NCI-H1436 (cell line): ENCODE measurements at places on chromosomes 2 and 18.

GRCh38 chr18:68172842-68173549 is 541.9 kb downstream of the TMX3 start:
- no peak for DNase-seq

DNA sequence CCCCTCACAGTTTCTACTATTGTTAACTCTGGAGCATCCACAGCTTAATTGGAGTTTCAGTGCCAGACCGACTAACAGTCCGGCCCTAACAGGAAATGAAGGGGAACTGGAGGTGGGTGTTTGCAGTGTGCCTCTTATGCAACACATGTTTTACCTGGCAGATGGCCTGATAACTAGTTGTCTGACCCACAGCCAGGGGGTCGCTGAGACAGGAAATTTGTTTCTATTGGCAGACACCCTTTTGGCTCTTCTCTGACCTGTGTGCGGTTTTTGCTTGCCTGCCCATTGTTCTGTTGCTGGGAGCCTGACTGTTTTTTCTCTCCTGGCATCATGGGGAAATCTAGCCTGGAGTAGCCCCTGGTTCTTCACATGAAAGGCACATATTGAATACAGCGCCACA is 1329.8 kb downstream of the DSC3 start:
- no peak for DNase-seq

- DNase-seq = no peak
Measured at GRCh38 chr2:55951533-55951932, 28.0 kb upstream of the EFEMP1 start.

DNA sequence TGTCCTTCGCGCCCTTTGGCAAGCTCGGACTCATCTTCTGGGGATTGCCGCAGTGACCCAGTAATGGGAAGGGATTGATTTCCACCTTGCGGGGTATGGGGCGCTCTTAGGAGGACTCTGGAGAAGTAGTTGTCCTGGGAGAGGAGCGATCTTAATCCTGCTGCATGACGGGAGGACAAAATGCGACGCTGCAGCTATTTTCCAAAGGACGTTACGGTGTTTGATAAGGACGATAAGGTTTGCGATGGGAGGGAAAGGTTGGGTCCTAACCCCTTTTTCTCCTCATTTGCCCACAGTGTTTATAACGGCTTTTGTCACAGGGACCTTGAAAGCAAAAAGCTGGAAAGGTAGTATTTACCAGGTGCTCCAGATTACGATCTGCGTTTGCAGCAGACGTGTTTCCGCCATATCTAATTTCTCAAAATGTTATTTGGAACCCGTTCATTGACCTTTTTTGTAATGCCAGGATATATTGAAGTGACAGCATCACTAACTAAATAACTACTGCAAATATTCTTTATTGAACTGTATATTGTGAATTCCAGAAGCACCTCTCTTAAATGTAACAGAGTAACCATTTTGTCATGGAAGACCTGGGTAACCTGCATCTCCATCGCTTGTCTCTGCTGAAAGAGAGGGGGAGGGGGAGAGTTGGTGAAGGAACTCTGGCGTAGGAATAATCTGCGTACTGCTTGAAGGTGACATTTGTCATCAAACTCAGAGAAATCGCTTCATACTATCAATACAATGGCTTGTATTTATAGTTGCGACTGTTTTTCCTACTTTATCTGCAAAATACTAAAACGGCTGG is 590 bp downstream of the MDH1 start:
- no peak for DNase-seq

GRCh38 chr2:111057721-111058120 is 63.0 kb upstream of the BCL2L11 start:
- DNase-seq = no peak

GRCh38 chr2:168928113-168928831 is 27.2 kb downstream of the G6PC2 start:
- DNase-seq = peak; percentile 25

DNA sequence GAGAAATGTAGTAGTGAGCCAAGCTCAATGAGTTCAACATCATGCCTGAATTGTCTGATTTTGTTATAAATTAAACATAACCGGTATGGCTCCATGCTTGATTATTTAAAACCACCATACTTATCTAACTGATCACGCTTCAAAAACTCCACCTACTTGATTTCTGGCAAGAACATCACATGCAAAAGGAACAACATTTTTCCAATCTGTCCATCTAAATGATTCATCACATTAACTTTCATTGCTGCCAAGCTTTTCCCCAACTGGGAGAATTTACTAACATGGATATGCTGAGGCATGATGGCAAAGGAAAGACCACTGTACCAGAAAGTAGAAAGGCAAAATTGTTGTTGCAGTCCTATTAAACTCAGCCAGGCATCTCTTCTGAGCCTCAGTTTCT is 286.8 kb downstream of the TRIB2 start:
- no peak for DNase-seq

DNA sequence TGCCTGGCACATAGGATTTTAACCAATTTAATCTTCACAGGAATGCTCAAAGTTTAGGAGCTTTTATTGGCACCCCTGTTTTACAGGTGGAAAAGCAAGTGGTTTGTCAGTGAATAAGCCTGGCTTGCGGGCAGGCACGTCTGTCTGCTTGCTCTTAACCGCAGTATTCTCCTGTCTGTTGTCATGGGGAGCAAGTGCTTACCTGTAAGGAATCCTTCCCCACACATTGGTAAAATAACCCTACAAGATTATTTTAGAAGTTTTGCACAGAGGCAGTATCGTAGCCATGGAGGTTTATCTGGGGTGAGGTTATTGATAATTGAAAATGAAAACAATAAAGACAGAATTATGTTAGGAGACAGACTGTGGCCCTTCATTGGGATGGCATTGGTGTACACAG is 174.9 kb downstream of the AGAP1 start:
- no peak for DNase-seq

DNA sequence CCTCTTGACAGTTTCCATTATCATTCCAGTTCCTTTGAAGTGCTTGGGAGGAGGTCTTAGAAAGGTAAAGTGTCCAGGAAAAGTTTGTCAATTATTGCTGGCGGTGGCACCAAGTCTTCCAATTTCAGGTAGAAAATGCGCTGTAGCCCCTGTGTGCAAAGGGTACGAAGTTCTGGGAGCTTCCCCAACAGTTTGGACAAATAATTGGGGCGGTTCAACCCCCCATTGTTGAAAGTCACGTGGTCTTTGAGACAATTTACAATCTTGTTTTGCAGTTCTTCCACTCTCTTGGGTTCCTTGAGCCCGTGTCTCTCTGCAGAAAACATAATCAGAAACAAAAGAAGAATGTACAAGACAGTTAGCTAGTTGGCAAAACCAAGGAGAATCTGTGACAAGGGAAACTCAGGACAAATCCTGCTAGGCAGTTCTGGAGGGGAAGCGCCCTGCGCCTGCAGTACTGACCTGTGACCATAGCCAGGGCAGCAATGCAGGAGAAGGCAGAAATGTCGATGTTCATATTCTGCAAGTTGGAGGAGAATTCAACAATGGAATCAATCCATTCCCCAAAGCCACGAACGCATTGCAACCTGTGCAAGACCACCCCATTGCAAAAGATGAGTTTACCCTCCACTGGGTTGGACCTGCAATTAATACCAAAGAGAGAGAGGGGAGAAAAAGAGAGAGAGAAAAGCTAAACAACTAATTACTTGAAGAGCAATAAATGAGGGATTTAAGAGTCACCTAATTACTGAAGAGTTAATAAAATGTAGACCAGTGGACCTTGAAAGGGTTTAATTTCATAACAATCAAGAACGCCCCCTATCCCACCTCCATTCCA is 6.6 kb downstream of the NR4A2 start:
- no peak for DNase-seq

DNA sequence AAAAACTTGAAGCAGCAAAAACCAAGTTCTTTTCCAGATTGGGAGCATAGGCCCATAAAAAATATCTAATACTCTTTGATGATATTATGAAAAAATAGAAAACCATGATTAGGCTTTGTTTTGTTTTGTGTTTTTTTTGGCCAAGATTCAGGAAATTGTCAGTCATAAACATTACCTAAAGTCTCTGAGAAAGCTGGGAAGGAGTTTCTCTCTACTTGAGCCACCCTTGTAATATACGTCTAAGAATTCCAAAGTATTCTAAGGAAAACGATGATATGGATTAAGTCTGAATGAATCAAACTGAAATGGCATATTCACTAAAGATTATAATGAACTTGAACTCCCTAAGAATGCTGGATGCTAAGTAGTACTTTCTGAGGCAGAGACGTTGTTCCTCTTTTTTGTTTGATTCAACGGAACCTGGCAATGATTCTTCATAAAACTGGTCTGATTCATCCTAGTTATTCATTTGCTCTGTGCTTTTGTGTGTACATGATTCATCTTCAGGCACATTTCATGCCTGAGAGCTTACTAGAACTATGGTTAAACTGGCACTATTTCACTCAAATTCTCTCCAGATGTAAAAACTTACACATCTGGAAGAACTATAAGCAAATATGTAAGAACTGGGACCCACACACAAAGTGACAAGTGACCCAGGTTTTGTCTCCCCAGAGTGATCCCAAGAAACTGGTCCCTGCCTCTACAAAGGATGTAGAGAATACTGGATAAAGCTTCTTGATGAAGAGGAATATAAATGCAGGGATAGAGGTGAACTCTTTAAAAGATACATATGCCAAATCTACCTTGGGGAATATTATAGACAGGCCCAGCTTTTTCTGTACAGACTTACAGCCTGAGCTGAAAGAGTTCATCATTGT is 159.7 kb downstream of the DOCK10 start:
- DNase-seq = no peak

DNA sequence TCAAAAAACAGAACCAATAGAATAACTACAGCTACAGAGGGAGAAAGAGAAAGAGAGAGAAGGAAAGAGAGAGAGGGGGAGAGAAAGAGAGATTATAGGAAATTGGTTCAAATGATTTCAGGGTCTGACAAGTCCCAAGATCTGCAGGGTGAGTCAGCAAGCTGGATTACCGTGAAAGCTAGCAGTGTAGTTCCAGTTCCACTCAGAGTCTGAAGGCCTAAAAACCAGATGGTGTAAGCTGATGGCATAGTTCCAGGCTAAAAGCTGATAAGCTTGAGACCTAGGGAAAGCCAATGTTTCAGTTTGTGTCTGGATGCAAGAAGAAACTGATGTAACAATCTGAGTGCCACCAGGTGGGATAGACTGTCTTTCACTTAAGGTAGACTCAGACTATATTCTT is 397.7 kb downstream of the TRIB2 start:
- no peak for DNase-seq

GRCh38 chr2:228867406-228867805 is 403.7 kb downstream of the PID1 start:
- DNase-seq = no peak

GRCh38 chr2:192465141-192465540 is 270.4 kb upstream of the TMEFF2 start:
- DNase-seq = no peak

GRCh38 chr2:240925568-240926515 is 19.7 kb downstream of the CROCC2 start:
- DNase-seq = no peak

DNA sequence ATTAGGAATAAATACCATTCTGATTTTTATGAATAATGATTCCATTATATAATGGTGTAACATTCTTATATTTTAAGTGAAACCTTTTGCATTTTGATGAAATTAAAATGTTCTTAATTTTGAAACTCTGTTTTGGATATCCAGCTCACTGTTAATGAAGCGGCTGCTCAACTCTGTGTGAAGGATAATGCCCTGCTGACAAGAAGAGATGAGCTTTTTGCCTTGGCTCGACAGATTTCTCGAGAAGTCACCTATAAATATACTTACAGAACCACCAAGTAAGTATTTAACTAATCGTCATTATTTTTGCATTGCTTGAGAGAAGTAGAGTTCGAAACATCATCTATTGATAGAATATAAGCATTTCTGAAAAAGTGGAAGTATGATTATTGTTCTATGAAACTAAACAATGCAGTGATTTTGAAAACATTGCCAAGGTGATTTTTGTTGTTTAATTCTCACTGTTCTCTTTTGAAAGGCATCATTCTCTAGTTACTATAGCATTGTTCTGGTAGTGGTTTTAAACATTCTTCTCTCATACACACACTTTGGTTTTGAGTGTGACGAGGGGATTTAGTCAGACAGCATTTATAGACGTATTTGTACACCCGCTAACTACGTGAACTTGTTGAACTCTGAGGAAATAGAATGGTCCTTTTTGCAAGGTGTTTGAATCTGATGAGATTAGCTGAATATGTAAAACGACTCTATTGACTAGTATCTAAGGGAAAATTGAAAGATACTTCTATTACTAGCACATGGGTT is 21.5 kb downstream of the NAB1 start:
- DNase-seq = no peak

DNA sequence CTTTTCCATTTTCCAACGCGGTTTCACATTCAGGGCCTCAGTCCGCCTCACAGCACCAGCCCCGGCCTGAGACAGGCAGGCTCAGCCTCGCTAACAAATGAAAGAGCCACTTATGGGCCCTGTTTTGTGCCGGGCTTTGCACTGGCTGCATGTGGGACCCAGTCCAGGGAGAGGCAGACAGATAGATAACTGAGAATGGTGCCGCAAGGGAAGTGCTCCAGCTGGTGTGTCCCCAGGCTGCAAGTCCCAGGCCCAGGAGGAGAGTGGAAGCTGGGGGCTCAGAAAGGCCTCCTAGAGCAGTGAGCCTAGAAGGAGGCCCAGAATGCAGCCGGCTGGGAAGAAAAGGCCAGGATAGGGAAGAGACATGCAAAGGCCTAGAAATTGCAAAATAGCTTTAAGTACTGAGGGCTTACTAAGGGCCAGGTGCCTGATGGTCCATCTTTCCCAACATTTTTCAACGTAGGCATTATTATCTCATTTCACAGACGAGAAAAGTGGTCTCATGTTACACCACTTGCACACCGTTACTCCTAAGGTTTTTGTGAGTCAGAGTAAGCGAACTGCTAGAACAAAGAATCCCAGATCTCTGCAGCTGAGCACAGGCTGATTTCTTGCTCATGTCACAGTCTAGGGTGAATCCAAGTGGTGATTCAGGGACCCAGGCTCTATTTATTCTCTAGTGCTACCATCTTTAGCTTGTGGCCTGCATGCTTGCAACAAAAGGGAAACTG is 26.0 kb downstream of the ADRA2B start:
- DNase-seq = no peak

DNA sequence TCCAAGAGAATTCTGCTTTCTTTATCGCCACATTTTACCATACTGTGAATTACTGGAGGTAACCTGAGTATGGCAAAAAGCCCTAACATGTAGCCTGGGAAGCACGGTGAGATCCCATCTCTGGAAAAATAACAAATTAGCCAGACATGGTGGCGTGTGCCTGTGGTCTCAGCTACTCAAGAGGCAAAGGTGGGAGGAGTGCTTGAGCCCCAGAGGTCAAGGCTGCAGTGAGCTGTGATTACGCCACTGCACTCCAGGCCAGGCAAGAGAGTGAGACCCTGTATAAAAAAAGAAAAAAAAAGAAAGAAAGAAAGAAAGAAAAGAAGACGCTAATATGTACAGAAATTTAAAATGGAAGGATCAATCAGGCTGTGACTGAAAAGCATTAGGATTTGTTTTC is 57.7 kb upstream of the SESTD1 start:
- DNase-seq = no peak

GRCh38 chr2:230905448-230906421 is 19.3 kb downstream of the GPR55 start:
- no peak for DNase-seq
